ENCODE measurements at places on chromosomes 2 and 18.
A peak's percentile ranks its signal among the peaks of the same experiment; 100 is the strongest.

DNA sequence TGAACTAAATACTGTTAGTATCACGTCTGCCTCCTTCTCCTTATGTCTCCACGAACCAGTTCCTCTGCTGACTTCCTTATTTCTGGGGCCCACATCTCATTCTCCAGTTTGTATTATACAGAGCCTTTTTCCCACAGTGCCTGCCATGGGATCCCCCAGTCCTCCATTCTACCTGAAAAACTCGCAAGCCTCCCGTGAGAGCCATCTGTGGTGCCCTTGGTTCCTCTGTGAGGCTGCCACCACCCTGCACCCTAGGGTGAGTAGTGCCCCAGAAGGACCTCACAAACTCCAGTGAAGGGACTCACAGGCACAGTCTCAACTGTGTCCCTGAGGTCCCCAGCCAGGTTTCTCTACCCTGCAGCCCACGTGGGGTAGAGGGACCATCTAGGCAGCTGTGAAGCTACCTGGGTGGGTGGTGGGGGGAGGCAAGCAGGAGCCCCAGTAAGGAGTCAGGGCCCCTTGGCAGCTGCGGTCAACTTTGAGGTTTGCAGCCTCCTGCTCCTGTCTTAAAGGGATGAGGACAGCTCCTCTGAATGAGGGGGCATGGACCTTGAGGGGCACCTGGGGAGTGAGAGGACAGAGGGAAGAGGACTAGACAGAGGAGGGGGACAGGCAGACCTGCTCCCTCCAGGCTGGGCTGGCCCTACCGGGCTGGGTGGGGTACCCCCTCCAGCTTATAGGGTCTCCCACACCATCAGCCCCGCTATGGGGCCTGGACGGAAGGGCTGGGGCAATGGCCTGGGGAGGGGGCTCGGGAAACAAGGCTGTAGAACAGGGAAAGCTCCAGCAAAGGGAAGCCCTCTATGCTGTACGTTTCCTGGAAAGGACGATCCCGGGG is 1.0 kb downstream of the PSTPIP2 start:
- peak; percentile 25 for DNase-seq

GRCh38 chr2:188788621-188789020 is 185.6 kb upstream of the COL3A1 start:
- DNase-seq = peak; percentile 98

- no peak for DNase-seq
Observed at GRCh38 chr2:178115271-178115670, 3.0 kb downstream of the RBM45 start.

GRCh38 chr2:163681745-163682144 is 54.1 kb downstream of the FIGN start:
- DNase-seq = peak; percentile 95

GRCh38 chr2:111202266-111203040 is 81.7 kb downstream of the BCL2L11 start:
- DNase-seq = no peak

- DNase-seq = no peak
Observed at GRCh38 chr2:201950606-201951005, 83.0 kb upstream of the FZD7 start.

GRCh38 chr2:38499548-38500282 is 103.0 kb downstream of the HNRNPLL start:
- peak; percentile 95 for DNase-seq

GRCh38 chr18:63317982-63318888 is 1.3 kb downstream of the BCL2 start:
- DNase-seq = peak; percentile 78

DNA sequence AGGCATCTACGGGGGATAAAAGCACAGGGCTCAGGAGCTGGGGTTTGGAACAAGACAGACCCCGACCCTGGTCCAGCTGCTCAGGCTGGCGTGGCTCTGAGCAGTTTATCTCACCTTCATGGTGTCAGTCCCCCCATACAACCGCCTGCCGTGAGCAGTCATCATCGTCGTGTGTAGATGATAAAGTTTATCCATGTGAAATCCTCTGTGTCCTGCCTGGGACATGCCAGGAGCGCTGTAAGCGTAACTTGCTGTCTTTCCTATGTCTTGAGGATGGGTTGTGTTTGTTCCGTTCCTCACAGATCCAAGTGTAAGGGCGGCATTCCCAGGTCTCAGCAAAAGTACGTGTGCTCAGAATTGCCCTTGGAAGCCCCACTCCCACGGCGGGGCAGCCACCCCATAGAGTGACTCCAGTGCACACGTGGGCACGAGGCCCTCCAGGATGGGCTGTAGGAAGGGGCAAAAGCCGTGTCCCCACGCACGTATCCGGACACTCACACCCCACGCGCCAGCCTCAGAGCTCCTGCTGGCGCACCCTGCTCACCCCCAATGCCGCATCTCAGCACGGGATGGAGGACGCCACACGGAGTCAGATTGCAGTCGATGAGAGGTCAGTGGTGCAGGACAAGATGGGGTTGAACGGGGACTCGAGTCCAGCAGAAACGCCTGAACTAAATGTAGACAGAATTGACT is 50.9 kb downstream of the ADI1 start:
- no peak for DNase-seq

DNA sequence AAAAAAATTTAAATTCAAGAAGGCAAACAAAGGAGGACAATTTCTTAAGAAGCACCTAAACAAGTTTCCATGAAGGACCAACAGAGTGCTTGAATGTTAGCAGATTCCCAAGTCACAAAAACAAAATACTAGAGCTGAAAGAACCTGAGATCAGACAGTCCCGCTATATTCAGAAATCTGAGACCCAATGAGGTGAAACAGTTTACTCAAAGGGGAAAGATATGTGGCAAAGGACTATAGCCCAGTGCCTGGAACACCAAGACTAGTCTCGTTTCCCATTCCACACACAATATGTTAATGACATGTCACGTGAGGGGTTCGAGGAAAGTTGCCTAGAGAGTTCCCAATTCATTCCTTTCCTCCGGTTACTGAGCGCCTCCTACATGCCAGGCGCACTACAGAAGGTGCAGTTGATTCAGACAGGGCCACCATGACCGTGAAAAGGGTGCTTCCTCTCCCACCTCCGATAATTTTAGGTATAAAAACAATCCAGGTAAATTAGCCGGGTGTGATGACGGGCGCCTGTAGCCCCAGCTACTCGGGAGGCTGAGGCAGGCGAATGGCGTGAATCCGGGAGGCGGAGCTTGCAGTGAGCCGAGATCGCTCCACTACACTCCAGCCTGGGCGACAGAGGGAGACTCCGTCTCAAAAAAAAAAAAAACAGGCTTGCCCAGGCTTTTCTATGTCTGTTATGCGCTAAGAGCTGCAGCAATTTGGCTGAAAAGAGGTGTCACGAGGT is 617 bp downstream of the SRBD1 start:
- DNase-seq = peak; percentile 88

GRCh38 chr18:45103319-45104048 is 422.8 kb downstream of the SETBP1 start:
- no peak for DNase-seq

GRCh38 chr18:66727991-66728390 is 124.1 kb upstream of the CDH19 start:
- no peak for DNase-seq

DNA sequence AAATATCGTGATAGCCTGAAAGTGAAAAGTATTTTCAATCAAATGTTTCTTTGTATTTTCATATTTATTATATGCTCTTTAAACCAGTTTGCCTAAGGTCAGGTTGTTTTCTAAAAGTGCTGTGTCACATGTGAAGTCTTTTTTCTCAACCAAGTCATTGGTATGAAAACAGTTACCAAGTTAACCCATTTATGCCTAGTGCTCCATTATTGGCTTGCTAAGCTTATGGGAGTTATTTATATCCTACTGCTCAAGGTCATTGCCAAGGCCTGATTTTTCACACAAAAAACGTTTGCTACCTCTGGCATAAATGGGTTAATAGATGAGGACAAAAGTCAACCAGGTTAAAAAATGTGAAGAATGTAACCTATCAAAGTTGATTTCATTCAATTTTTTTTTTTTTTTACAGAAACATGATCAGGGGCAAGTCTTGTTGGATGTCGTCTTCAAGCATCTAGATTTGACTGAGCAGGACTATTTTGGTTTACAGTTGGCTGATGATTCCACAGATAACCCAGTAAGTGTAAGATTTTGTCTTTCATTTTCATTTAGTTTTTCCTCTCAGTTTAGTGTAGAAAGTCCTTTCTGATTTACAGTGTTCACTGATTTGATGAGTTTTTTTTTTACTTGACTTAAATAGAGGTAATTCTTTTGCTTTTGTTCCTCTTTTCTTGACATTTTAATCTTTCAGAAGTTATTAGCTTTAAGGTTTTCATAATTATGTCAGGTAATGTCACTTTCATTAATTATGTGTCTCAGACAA is 102.6 kb downstream of the PTPN4 start:
- no peak for DNase-seq

DNA sequence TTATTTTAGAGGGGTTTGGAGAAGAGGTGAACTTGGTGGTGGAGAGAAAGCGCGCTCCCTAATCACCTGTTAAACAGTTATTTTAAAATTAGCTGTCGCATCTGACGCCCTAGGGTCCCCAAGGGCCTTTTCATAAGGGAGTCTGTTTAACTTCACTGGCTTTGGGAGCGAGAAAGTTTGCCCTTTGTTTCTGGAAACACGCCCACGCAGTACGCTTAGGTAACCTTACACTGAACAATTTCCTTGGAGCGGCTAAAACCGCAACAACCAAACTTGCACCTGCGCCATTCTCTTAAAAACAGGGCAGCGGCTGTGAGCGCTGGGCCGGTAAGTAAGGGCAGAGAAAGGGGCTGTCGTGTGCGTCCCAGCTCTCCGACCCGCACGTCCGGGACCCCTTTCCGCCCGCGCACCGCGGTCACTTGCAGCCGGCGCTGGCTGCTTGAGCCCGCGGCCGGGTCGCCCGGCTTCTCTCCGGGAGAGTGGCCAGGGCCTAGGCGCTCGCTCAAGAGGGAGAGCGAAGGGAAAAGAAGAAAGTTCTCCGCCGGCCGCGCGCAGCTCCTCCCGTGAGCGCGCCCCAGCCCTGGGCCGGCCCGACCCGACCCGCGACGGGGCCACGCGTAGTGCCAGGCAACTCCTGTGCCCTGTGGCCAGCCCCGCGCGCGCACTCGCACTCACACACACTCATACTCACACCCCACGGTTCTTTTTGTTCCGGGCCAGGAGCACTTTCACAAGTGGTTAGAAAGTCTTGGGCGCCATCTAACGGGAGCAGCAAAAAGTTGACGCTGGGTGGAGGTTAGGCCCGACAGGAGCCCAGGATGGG is 19.2 kb downstream of the POU3F3 start:
- DNase-seq = peak; percentile 83

DNA sequence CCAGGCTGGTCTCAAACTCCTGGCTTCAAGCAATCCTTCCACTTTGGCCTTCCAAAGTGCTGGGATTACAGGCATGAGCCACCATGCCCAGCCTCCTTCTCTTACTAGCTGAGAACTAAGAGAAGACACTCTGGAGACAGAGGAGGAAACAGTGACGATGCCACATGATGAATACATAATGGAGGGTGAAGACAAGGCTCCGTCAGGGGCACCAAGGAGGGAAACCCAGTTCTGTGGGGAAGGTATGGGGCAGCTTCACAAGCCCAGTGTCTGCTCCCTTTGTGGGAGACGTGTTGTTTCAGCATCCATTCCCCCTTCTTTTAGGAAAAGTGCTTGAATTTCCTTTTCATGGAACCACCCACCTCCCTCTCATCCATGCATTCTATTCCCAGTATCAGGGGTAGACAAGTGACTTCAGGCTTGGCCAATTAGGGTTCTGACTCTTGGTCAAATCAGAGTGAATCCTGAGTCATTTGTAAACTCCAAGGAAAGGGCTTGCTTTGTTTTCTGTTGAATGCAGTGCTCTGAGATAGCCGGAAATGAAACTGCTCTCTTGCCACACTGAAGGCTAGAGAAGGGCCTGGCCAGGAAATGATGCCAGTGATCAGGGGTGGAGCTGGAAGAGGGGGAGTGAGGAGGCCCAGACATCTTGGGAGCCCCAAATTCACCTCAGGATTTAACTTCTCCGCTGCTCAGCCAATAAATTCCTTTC is 23.7 kb downstream of the TMEM127 start:
- DNase-seq = peak; percentile 73

- no peak for DNase-seq
Observed at GRCh38 chr2:9094117-9094516, 90.6 kb upstream of the MBOAT2 start.

DNA sequence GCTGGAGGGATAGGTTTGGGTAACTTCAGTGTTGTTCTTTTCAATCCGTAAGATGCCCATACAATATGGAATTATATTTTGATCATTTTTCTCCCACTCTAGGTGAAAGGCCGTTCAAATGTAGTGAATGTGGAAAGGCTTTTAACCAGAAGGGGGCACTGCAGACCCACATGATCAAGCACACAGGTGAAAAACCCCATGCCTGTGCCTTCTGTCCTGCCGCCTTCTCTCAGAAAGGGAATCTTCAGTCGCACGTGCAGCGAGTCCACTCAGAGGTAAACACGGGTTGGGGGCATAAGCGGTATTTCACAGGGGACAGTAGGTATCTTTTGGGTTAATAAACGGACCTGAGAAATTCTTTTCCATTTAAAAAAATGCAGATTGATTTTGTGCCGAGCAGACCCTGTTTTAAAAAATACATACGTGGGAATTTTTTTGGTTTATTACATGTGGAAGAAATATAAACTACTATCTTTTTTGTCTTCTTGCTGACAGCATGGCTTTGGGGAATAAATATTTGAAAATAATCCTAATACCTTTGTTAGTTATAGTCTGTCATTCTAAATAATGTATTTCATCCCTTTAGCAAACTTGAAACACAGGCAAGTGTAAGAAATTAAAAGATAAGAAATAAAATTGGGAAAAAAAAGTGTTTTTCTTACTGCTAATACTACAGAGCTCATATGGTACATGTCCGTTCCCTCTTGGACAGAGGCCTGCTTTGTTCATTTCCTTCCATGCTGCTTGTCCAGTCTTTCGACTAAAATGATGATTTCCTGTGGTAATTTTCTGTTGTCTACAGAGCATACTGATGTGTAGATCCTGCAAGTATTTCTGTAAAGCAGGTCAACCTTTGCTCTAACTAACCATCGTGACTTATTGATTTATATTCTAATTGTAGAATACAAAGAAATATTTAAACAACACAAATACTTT is 53.3 kb downstream of the ZNF236 start:
- peak; percentile 38 for DNase-seq

DNA sequence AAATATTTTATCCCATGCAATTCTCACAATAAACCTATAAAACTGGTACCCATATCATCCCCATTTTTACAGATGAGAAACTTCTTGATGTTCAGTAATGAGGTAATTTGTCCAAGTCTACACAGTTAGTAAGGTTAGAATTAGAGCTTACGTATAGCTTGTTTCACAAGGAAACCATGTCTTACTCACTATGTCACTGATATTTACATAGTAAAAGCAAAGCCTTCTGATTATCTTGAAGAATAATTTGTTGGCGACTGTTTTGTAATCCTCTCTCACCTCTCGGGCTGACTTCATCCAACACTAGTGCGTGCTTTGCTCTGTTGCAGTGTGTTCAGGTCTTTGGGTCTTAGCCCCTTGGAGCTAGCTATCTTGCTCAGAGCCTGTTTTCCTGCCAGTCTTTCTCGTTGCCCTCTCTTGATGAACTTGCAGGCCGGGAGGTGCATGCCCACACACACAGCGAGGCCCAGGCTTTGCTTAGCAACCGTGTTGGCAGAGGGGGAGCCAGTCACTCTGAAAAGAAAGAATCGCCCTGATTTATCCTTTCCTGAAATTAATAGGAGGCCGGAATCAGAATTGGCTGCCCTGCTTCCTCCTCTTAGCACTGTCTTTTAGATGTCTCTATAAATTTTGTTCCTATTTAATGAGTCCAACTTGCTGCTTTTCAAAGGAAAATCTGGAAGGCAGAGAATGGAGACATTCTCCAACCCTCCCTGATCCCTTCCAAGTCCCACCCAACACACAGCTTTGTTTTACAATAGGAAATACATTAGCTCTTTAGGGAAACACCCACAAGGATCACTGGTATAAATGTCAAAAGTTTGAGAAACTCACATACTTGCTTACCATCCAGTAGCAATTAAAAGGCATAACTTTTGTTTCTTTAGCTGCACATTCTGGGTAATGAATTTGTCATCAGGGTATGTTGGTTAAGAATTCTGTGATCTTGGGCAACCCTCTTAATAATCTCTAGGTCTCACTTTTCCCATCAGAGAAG is 97.6 kb upstream of the SEC11C start:
- peak; percentile 92 for DNase-seq

Measured in muscle of leg (tissue), 16 donors.